ENCODE measurements at places on chromosomes 1 and 21. TPM values are rescaled to one million over a fixed set of nuclear protein-coding genes. Genes with fewer than 3 reads are reported as not detected.

The ALPL gene
- total RNA-seq = not detected

The CLIC6 gene
- total RNA-seq = 0.02 TPM

The S100A7 gene
- total RNA-seq = not detected

The GPR25 gene
- total RNA-seq = not detected

The GUCA2B gene
- total RNA-seq = not detected

The SEC22B gene
- total RNA-seq = 67.0 TPM

The ASCL5 gene
- total RNA-seq = not detected

The OR2G6 gene
- total RNA-seq = not detected

The MACF1 gene
- total RNA-seq = 113 TPM

The BRDT gene
- not detected for total RNA-seq

The ATP1A4 gene
- total RNA-seq = not detected

The GBP6 gene
- total RNA-seq = 0.22 TPM

The E2F2 gene
- 2.8 TPM for total RNA-seq

The GPR37L1 gene
- total RNA-seq = not detected

The HES4 gene
- 44.1 TPM for total RNA-seq

The ZC3H12A gene
- 8.6 TPM for total RNA-seq

The RSRP1 gene
- total RNA-seq = 33.6 TPM

The CLDN17 gene
- total RNA-seq = not detected

The OLFM3 gene
- total RNA-seq = not detected

The LCE1A gene
- not detected for total RNA-seq

The ARHGEF16 gene
- total RNA-seq = 0.59 TPM

The WNT9A gene
- total RNA-seq = 0.37 TPM

The NME7 gene
- 104 TPM for total RNA-seq

The CDK18 gene
- 1.2 TPM for total RNA-seq

The KCNK1 gene
- total RNA-seq = 5.9 TPM

All from M059J (cell line).